ENCODE measurements at places on chromosomes 1 and 21.

- DNase-seq: no peak
Observed at GRCh38 chr1:206460836-206461426, 9.3 kb upstream of the IKBKE start.

DNA sequence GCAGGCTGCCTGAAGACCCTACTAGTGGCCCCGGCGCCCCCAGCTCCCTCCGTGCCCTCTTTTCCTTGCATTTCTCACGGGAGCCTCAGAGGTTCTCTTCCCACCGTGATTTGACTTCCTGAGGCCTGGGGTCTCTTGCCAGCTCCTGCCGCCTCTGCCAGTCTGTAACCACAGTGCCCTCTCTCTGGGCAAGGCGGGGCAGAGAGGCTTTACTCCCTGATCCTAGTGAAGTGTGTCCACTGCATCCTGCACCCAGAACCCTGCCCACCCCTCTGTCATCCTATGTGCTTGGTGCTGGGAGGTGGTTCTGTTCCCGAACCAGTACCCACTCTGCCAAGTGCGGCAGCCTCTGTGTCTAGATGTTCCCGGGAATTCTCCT lies 2.4 kb downstream of the ESPN start:
- no peak for DNase-seq

DNA sequence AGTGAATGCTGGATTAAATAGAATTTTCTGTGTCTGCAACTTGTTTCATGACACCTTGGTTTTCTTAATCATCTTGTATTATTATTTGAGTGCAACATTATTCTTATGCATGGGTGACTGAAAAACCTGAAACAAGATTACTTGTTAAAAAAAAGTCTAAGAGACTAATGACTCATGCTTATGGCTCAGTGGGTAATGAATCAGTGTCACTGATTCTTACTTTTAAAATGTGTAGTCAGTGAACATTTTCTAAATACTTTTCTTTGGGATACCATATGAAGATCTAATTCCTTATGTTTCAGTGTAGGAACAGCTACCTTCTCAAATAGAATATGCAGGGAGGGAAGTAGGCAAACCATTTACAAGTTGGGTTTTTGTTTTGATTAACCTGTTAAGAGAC lies 65.5 kb downstream of the PRKAA2 start:
- no peak for DNase-seq

GRCh38 chr1:117237726-117238381 lies 27.1 kb upstream of the VTCN1 start:
- DNase-seq: no peak

DNA sequence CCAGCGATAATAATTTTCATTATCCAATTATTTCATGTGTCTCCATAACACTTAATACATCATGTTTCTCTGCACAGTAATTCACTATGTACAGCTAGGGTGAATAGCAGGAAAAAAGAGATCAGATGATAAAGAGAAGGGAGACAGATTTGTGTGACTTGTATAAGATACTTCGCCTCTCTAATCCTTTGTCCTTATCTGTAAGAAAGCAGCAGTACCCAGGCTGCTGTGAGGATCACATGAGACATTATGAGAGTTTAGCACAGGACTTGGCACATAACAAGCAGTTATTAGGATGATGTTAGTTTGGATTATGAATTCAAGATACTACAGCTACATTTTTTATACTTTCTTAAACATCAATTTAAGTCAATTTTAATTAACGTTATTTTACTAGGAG lies 6.3 kb downstream of the ERG start:
- no peak for DNase-seq

DNA sequence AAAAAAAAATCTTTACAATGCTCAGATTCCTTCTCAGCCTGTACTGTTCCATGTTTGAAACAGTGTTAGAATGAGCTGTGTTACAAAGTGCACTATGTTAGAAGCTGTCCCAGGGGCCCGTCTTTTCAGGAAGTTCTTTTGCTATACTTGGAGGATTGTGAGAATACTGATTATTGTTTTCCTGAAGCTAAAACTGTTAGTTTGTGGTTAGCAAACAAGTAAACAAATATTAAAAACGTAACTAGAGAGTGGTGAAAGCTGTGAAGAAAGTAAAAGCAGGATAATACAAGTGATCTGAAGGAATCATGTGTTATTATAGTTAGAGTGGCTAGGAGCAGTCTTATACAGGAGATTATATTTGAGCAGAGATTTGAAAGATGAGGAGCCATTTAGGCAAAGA lies 35.6 kb downstream of the CAMSAP2 start:
- no peak for DNase-seq

- DNase-seq: no peak
Observed at GRCh38 chr1:206472886-206473285, 2.6 kb downstream of the IKBKE start.

DNA sequence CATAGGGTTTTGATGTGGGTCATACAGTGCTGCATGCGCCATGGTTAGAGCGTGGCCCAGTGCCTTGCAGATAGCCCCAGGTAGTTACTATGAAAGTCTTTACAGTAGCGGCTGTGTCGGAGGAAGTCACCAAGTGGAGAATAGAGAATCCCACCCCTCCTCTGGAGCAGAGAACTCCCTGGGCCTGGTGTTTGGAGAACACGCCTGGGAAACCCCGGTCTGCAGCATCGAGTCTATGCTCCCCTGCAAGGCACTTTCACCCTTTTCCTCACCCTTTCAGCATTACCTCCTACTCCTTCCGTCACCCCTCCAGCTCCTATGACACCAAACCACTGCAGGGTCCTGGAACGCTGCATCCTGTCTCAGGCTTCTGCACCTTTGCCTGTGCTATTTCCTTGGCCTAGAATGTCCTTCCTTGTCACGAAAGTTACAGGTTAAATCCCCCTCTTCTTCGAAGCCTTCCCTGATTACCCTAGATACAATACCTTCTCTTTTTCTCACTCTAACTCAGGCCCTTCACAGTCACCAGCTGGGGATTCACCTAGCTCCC lies 2.7 kb upstream of the SLC1A7 start:
- no peak for DNase-seq

- no peak for DNase-seq
Observed at GRCh38 chr1:187413405-187414169, 584.8 kb downstream of the PLA2G4A start.

- DNase-seq: no peak
Observed at GRCh38 chr1:246165826-246166709, 341.0 kb downstream of the SMYD3 start.

- DNase-seq: no peak
Observed at GRCh38 chr1:8965121-8965820, 19.6 kb downstream of the CA6 start.

GRCh38 chr1:114522264-114522575 lies 11.2 kb upstream of the TRIM33 start:
- DNase-seq: no peak

DNA sequence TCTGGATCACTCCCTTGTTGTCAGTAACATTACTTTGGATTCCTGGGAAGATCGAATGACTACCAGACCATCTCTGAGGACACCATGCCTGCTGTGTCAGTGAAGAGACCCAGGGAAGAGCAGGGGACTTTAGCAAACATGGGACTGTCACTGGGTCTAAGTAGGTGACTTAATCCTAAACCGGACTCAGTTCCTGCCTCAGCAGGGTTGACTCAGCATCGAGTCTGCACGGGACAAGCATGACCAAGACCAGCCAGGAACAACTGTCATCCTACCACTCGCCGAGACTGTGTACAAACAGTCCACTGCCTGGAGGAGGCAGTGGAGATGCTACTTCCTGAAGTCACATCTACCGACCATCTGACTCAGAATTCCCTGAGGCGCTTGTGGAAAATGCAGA lies 53.2 kb upstream of the RAB4A start:
- DNase-seq: no peak

GRCh38 chr1:190754666-190755065 lies 277.0 kb upstream of the BRINP3 start:
- no peak for DNase-seq

DNA sequence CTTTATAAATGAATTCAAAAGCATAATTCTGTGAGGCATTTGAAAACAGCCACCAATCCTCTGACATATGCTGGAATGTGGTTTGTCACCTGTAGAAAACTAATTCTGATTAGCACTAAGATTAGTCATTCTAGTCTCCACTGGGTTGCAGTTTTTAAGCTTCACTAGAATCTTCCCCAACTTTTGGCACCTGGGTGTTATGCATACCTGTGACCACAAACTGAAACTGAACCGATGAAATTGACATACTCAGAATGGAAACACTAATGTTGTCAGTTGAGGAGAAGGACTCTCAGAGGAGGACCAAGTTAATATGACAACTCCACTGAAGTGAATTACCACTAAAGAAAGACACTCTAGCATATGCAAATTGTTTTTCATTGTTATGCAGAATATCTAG lies 285.8 kb upstream of the NEGR1 start:
- no peak for DNase-seq

DNA sequence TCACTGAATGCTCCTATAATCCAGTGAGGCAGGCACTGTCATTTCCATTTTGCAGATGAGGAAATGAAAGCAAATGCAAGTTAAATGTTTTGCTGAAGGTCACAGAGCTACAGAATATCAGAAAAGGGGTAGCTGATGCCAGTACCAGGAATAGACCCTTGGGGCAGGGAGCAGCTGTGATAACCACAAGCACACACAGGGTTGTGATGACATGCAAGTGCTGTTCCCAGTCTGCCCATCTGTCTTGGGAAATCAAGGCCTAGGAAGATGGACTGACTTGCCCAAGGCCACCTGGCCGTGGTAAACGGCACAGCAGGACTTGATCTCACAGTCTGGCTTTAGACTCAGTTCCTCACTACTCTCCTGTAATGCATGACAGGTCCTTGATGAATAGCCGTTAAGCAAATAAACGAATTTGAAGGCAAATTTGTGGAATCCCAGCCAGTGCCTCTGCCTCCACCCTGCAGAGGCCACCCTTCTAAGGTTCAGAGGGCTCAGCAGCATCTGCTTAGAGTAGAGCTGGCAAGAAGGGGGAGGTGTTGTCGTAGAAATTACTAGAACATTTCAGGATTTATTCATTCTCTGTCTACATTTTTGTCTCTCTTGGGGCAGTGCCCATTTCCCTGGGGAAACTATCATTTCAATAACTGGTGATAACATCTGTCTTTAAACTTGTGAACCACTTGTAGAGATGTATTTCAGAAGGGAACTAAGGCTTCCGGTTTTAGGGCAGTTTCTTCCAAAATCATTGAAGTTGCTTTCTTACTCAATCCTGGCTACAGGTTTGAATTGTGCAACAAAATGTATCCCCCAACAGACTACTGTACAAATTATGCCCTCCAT lies 53.2 kb upstream of the MRPS6 start:
- DNase-seq: no peak

DNA sequence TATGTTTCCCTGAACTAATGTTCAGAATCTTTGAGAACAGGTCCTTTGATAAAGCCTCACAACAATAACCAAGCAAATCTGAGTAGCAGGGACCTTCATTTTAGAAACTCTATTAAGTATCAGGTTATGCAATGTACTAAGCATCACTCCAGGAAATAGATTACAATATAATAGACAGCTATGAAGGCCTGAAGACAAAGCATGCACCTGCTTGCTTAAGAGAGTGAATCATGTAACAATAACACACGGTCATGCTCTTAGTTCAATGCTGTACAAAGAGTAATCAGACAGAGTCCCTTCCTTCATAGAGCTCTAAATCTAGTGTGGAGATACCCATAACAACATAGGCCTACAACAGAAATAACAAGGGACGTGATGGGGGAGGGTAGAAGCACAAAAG lies 8.1 kb upstream of the CMPK1 start:
- no peak for DNase-seq

GRCh38 chr1:213014642-213015041 lies 1.0 kb downstream of the ANGEL2 start:
- DNase-seq: no peak

DNA sequence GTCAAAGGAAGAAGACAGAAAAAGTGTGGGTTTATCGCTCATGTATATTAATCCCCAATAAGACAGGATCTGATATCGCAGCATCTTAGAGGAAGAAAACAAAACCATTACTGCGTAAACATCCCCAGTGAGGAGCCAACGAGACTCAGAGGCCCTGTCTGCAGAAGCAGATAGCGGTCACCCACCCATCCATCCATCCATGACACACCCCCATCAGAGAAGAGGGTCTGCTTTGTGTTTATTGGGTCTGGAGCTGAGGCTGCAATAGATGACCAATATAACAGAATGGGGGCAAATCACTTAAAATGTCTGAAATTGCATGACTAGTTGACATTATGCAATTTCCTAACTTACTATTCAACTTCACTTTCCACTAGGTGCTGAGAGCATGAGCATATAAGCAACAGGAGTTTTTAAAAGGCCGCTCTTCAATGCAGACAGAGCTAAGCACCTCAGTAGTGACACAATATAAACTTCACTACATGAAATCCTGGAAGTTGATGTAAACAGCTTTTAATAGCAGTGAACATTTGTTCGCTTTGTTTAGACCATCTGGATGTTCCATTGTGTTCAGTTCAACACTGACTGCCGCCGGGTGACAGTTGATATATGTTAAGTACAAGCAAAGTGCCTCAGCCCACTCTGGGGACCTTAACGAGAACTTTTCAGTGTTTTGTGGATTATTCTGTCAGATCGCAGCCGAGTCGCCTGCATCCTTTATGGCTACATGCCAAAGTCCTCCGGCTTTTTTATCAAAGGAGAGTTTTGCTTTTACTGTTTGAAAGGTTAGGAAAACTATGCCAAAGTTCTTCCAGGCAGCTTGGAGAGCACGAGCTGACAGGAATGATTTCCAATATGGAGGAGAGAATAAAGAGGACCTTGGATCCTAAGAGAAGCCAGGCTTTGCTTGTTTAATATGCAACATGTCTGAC lies 167.5 kb downstream of the ZNF281 start:
- DNase-seq: no peak

- no peak for DNase-seq
Observed at GRCh38 chr1:154749078-154749760, 120.9 kb downstream of the KCNN3 start.

DNA sequence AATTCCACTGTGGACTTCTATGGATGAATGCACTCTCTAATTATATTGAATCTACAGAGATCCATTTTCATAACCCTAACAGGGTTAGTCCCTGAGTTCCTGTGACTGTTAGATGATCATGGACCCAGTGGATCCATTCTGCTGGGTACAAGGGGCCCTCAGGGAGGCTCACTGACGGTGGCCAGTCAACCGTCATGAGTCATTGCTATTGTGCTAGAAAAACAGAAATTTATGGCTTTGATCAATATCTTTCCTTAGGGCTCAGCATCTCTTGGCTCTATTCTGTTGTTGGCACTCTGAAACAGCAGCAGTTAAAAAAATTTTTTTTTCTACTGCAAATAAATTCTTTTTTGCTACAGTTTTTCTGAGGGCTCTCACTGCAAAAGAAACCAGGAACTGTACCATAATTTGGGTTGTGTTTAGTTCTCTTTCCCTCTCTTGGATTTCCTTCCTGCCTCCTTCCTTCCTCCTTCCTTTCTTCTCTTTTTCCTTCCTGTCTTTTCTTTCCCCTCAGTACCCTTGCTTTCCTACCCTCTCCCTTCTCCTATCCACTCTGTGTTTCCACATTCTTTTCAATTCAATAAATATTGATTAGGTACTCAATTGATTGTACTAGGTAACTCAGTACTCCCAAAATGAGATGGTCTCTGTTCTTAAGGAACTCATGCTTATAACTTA lies 49.5 kb downstream of the UTP25 start:
- DNase-seq: no peak

- DNase-seq: no peak
Observed at GRCh38 chr1:221736714-221737113, 5.2 kb downstream of the DUSP10 start.

GRCh38 chr1:115301438-115302020 lies 36.5 kb downstream of the NGF start:
- DNase-seq: no peak

Measured in T-helper 22 cell (primary cell).